ENCODE measurements at places on chromosomes 2 and 18. TPM values are rescaled to one million over a fixed set of nuclear protein-coding genes. Genes with fewer than 3 reads are reported as not detected.

CCDC148 gene
- total RNA-seq: 0.79 TPM

- peak; percentile 18 for DNase-seq
Observed at GRCh38 chr18:42477267-42477666, 522.2 kb downstream of the PIK3C3 start.

GRCh38 chr2:106282462-106283170 is 88.5 kb upstream of the UXS1 start:
- no peak for DNase-seq

- no peak for DNase-seq
Observed at GRCh38 chr18:49572611-49573345, 10.9 kb downstream of the LIPG start.

CD226 gene
- total RNA-seq: 0.10 TPM

DNA sequence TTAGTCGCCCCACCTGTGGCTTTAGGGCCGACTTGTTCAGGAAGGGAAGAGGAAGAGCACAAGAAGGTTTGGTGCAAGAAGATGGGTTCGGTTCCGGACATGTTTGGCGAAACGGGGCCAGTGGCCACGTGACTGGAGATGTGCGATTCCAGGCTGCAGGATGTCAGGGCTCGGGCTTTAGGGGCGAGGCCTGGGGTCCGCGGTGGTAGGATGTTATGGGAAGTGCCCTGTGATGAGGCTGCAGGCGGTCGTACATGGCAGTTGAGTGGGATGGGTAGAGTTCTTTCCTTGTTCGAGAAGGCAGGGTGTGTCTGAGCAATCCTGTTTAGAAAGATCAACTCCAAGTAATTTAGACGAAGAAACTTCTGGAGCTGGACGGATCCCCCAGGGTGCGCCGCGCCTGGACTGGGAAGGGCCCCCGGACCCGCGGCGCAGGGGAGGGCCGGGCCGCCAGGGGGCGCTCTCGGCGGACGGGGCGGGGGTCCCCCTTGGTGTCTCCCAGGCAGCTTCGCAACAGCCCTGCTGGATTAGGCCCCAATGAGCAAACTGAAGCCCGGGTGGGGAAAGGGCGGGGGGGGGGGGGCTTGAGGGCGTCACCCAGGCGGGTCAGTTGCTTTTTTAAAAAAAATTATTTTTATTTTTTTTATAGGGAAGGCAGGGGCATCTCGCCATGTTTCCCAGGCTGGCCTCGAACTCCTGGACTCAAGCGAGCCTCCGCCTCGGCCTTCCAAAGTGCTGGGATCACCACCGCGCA is 17.2 kb upstream of the SDC1 start:
- no peak for DNase-seq

CACNB4 gene
- 0.12 TPM for total RNA-seq

GRCh38 chr18:63974991-63975390 is 5.1 kb downstream of the SERPINB8 start:
- DNase-seq: peak; percentile 57

RAB6C gene
- 0.02 TPM for total RNA-seq

GRCh38 chr2:102848366-102848839 is 86.6 kb downstream of the TMEM182 start:
- peak; percentile 60 for DNase-seq

C2orf15 gene
- 0.39 TPM for total RNA-seq

C2orf80 gene
- not detected for total RNA-seq

TNFAIP6 gene
- not detected for total RNA-seq

DNA sequence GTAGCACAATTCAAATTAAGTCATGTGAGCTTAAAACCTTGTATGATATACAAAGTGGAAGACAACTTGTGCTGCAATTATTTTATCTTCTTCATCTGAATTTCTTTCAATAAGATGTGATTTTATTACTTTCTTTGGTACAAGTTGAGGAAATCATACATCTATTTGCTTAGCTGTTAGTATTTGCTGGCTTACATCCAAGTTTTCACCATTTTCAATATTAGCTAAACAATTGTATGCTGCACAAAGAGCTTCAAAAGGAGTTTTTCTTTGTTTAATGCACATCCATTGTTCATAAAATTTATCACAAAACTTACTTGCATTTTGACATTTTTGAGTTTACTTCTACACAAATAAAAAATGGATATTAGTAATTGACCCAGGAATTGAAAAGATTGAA is 40.9 kb downstream of the SCN9A start:
- no peak for DNase-seq

DNA sequence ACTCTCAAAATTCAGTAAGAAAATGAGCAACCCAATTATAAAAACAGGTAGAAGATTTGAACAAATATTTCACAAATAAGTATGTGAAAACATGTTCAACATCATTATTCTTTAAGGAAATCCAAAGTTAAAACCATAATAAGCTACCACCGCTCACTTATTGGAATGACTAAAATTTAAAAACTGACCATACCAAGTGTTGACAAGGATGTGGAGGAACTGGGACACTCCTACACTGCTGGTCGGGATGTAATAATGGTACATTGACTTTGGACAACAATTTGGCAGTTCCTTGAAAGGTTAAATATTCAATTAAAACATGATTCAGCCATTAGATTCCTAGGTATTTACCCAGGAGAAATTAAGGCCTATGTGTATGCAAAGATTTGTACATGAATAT is 336.5 kb downstream of the IRS1 start:
- no peak for DNase-seq

COL3A1 gene
- total RNA-seq: 103 TPM

KCTD18 gene
- total RNA-seq: 15.2 TPM

GRCh38 chr2:175135862-175136261 is 32.1 kb downstream of the ATF2 start:
- DNase-seq: no peak

DNA sequence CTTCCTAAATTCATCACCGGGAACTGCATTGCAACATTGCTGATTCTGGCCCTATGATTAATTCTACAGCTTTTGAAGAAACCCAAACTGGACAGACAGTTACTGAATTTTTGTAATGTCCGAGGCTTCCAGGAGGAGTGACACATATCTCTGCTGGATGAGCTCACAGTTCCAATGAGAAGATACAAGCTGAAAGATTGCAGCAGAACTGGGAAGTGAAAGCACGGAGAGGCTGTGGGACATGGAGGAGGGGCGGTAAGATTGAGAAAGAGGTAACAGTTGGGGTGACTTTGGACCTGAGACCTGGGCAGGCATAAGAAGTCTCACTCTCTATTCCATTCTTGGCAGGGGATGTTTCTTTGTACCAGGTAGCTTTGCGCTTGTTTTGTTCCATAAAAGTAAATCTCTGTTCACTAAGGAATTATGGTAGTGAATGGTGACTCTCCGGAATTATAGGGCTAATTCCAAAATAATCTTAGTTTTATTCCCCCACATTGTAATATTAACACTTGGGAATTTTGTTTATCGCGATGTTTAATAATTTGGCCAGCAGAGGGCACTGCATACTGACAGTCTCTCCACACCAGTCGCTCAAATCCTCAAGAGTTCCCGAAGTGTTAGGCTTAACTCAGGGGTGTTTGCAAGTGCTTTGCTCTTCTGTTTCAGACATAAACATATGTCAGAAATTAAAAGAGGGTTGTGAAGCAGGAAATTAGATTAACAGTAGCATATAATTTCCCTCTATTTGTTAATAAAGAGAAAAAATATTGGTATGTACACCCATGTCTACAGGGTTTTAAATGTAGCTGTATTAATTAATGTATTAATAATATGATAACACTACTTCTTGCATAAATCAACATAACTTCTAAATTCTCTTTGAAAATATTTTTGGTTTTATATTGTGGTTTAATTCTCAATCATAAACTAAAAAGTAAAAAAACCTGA is 201.4 kb downstream of the SOCS6 start:
- peak; percentile 51 for DNase-seq

DNA sequence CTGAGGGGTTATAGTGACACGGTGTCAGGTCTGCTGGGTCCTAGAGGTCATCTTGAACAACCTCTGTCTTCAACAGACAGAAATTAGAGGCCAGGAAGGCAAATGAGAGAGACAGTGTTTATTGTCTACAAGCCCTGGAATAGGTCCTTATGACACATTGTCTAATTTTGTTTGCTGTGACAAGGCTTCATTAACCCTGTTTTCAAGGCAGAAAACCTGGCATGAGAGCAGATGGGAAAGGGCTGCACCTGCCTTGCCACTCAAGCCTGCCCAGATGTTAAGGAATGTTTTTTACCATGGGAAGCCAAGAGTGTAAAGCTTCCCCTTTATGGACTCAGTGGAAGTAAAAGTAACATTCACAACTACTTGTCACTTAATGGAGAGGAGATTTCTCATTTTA is 275.3 kb downstream of the KCNS3 start:
- DNase-seq: no peak

DNA sequence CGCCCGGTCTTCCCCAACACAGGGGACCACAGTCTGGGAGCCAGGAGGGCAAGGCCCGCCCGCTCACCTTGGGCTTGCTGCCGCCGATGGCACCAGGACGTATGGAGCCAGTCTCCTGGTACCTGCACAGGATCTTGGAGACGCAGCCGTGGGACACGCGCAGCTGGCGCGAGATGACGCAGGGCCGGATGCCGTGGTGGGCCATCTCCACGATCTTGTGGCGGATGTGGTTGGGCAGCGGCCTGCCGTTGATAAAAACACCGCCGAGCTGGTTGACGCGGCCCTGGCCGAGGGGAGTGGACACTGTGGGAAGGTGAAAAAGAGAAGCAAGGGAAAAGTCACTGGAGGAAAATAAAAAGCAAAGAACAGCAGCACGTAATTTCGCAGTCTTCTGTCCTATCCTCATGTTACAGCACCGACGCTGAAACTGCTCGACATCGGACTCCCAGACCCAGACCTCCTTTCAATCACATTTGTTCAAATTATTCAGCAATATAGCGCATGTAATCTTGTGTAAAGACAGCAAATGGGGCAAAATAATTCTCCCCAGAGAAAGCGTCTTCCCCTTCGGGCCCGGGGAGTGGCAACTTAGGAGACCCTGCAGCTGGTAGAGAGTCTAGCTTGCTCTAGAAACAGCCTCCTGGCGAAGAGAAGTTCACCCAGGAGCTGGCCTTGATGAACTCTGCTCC is 1.7 kb downstream of the PAX3 start:
- DNase-seq: peak; percentile 68

DNA sequence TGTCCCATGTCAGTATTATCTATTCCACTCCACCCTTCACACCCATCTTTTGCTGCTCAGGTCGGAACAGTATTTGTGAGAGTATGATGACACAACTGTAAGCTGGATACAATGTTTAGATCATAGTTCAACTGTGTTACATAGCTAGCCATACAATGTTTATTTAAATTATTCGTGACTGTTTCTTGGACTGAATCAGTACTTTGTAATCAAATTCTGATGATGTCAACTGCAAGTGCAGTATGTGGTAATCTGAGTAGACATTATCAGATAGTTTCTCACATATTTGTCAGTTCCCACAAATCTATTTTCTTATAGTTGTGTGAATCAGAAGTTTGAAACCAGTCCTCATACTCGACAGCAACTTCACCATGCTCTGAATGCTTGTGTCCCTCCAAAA is 177.6 kb downstream of the ZNF407 start:
- DNase-seq: peak; percentile 22

DNA sequence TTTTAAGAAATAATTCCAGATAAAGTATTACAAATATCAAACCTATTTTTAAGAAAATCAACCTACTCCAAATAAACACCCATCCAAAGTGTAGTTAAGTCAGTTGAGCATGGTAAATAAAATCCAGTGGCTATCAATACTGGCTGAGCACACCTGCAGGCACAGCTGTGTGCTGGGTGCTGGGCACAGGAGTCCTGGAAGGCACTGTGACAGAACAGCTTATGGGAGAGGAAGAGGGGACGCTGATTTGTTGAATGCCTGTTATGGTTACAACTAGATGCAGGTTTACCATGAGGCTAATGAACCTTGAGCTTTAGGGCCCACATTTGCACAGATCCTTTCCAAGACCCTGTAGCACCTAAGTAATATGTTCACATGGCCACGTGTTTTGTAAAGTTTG is 202.7 kb downstream of the MTX2 start:
- DNase-seq: no peak

SLC5A7 gene
- not detected for total RNA-seq

- peak; percentile 53 for DNase-seq
Observed at GRCh38 chr18:11729556-11729955, 40.5 kb downstream of the GNAL start.

DNA sequence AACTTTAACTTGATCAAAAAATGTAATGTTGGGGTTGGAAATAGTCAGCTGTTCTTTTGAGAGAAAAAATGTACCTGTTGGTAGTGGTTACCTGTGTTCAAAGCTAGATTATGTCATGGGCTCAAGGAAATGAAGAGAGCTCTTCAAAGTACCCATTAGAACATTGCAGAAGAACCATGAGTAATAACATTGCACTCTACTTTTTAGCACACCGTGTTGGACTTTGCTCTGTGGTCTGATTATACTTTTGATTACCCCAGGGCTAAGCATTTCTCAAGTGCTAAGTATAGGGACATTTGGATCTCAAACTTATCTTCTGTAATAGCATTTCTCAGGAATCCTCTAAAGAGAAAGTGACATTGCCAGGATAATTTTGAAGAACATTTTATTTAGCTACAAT is 1122.8 kb upstream of the CELF4 start:
- no peak for DNase-seq

PLGLB2 gene
- 0.05 TPM for total RNA-seq

DNA sequence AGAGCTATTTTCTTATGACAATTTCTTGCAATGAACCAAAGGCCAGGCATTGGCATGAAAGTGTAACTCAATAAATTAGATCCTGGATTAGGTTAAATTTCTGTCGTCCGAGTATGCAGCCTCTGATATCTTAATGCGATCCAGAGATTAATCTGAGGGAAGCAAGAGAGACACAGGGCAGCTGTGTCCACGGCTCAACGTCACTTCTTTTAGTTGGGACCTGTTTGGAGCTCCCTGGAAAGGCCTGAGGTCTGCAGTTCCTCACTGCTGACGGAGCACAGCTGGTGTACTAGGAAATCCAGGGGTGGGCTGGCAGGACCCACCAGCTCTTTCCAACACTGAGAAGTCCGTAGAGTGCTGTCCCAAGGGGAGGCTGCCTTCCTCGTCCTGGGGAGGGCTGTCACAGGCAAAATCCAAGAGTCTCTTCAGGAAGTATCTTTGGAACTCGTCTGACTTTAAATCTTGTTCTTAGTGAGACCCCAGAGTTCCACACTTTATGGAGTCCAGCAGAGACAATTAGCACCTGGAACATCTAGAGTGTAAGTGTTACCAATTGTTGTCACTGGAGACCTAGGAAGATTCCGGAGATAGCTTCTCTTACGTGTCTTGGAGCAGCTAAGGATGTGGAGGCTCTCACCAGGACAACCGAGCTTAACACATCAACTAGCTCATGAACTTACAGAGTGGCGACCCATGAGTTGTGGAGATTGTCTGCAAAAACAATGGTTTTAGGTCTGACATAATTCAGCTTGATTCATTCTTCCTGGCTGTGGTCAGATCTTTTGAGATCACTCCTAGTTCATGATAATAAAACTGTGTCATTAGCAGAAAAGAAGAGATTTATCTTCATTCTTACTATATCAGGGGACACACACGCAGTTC is 173.7 kb downstream of the ACKR3 start:
- DNase-seq: peak; percentile 94

Data from M059J (cell line).